Upper lobe of right lung (tissue), 1 donor: ENCODE measurements at places on chromosomes 4 and X.

GRCh38 chr4:123747016-123747415 lies 350.4 kb downstream of the SPRY1 start:
- DNase-seq = no peak

GRCh38 chr4:153243468-153243867 lies 39.2 kb downstream of the TRIM2 start:
- DNase-seq = no peak

DNA sequence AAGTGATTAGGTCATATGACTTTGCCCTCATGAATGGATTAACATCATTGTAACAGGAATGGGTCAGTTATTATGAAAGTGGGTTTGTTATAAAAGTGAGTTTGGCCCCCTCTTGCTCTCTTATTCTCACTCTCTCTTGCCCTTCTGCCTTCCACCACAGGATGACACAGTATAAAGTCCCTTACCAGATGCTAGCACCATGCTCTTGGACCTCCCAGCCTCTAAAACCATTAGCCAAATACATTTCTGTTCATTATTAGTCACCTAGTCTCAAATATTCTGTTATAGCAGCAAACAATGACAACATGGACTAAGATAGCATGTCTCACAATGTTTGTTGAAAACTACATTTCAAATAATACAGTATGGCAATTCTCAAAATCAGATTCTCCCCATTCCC lies 59.7 kb downstream of the RWDD4 start:
- DNase-seq = no peak

- DNase-seq = no peak
These were observed 36.0 kb downstream of the PLAC1 start for GRCh38 chrX:134622056-134622812.

- DNase-seq = no peak
These were observed 53.4 kb downstream of the CNOT6L start for GRCh38 chr4:77765720-77766119.

- DNase-seq = no peak
These were observed 33.6 kb upstream of the JADE1 start for GRCh38 chr4:128775916-128776315.

GRCh38 chrX:134315866-134316265 lies 78.9 kb downstream of the CCDC160 start:
- no peak for DNase-seq

DNA sequence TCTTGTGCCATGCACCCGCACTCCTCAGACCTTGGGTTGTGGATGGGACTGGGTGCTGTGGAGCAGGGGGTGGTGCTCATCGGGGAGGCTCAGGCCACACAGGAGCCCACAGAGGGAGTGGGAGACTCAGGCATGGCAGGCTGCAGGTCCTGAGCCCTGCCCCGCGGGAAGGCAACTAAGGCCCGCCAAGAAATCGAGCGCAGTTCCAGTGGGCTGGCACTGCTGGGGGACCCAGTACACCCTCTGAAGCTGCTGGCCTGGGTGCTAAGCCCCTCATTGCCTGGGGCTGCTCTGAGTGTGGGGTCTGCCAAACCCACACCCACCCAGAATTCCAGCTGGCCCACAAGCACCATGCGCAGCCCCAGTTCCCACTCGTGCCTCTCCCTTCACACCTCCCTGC lies 450.5 kb upstream of the FGF16 start:
- no peak for DNase-seq

DNA sequence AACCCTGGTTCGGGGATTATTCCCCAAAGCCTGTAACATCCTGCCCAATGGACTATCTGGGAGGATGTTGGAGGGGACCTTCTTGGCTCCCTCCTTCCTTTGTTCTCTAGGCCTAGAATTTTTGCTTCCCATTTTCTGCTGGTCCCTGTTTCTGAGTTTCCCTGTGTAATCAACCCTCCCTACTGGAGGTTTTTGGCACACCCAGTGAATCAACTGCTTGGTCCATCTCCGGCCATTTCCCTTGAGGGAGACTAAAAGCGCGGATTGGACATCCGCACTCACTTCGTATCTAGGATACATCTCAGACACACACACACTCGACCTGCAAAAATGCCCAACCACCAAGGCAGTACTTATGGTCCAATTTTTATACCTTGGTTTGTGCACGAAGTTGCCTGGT lies 108.2 kb upstream of the MAGEE2 start:
- DNase-seq = no peak

DNA sequence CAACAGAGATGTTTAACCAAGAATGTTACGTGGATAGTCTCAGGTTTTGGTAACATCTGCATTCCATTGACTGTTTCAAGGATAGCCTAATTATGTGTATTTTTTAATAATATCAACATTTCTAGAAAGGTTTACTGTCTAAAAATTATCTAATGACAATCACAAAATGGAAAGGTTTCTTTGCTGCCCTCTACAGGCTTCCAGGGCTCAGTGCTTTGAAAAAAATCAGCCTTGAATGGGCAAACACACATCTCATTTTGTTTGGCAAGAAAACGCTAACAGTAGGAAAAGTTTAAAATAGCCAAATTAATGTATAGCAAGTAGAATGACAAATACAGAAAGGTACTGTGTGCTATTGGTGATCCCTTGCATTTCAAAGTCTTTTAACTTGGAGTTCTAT lies 223.4 kb upstream of the PRPS2 start:
- DNase-seq = no peak

DNA sequence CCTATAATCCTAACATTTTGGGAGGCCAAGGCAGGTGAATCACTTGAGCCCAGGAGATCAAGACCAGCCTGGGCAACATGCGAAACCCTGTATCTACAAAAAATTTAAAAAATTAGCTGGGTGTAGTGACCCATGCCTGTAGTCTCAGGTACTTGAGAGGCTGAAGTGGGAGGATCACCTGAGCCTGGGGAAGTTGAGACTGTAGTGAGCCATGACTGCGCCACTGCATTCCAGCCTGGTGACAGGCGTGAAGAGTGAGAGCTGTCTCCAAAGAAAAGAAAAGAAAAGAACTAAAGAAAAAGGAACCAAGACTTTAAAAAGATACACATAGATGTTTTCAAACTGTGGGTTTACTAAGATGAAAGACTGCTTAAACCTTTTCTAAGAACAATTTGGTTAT lies 129.0 kb downstream of the SPCS3 start:
- no peak for DNase-seq
